Muscle of leg (tissue), 16 donors: ENCODE measurements at places on chromosomes 1 and 21.

DNA sequence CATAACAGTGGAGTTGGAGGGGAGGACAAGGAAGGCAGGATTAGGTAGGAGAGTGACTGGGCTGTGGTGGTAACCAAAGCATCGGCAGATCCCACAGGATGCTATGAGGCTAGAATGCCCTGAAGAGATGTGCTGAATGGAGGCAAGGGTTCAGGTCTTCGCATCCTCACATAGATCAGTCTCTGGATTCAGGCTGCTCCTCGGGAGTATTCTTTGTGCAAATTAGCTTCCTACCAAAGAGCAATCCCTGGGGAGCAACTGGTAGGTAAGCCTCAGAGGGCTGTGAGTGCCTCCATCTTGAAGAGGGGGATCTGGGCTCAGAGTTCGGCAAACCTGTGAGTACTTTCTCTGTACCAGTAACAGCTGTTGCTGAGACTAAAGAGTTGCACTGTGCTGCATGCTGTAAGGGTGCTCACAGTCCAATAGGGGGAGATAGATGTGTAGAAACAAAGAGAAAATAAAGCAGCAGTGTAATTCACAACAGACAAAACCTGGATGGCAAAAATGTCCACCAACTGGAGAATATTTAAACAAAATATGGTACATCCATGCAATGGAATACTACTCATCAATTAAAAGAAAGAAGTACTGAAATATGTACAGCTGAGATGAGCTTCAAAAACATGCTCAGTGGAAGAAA lies 322.4 kb upstream of the DEPDC1 start:
- DNase-seq: no peak

DNA sequence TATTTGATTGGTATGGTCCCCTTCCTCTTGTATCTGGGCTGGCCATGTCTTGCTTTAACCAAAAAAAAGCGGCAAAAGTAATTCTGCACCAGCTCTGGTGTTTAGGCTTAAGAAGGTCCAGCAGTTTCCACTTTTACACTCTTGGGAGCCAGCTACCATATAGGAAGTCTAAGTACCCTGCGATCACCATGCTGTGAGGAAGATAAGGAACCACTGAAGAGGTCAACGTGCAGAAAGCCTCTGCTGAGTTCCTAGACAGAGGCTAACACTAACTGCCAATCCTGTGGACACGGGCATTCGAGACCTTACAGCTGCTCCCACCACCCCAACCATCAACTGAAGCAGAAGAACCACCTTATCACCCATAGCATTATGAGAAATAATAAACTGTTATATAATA lies 331.4 kb downstream of the VAV3 start:
- DNase-seq: no peak

- peak; percentile 98 for DNase-seq
Measured at GRCh38 chr21:45973475-45974072, 8.0 kb upstream of the COL6A1 start.

- DNase-seq: peak; percentile 29
Measured at GRCh38 chr1:101781201-101781831, 215.4 kb downstream of the OLFM3 start.

GRCh38 chr1:36511804-36512798 lies 29.4 kb upstream of the CSF3R start:
- DNase-seq: no peak

DNA sequence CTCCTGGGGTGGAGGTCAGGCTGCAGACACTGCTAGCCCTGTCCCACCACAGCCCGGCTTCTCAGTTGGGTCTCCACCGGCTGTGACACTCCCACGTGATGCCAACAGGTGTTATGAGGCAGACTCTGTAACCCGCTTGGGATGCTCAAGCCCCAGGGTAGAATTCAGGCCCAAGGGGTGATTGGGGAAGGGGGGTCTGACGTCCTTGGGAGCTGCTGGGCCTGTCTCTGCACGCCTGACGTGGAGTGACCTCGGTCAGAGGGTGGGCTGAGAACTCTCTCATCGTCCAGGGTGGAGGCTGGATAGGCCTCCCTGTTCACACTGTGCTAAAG lies 7.7 kb upstream of the HES5 start:
- DNase-seq: no peak

- DNase-seq: no peak
Measured at GRCh38 chr1:42130061-42130660, 23.0 kb upstream of the GUCA2B start.

- no peak for DNase-seq
Measured at GRCh38 chr1:155236451-155236850, 18.8 kb downstream of the ENTREP3 start.

DNA sequence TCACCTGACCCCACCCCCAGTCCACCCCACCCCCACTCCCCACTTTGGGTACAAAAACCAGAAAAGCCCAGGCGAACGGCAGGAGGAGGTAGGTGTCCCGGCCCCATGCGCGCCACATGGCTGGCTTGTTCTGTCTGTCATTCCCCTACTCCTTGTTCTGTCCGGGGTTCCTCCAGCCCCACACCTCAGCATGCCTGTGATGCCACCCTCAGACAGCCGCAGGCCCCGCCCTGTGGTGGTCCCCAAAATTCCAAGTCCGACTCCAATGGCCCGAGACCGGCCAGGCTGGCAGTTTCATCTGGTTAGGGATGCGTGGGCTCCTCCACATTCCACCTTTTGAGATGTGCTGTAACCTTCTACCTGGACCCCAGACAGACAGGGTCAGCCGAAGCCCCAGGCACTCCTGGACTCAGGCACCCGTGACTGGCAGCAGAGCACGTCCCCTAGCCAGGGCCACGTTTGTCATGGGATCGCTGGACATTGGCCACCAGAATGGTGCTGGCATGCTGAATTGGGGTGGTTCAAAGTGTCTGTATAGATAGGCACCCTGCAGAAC lies 94.4 kb downstream of the WDR4 start:
- DNase-seq: no peak

DNA sequence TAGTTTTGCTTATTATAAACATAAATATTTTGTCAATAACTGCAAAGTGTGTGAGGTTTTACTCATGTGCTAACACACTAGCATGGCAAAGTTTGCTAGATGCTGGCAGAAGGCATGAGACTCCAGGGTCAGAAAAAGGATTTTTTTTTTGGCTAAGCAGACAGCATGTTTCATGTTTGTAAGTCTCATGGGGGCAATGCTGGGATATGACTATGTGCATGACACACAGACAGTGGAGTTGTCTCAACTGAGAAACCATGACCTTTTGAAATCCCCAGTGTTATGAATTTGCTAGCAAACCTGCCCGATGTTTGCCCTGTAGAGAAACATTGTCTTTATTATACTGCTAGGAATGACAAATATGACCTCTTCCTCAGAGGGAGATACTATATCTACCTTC lies 448.2 kb downstream of the BRINP3 start:
- no peak for DNase-seq
